HCEC 1CT (cell line): ENCODE measurements at places on chromosomes 4 and X.

DNA sequence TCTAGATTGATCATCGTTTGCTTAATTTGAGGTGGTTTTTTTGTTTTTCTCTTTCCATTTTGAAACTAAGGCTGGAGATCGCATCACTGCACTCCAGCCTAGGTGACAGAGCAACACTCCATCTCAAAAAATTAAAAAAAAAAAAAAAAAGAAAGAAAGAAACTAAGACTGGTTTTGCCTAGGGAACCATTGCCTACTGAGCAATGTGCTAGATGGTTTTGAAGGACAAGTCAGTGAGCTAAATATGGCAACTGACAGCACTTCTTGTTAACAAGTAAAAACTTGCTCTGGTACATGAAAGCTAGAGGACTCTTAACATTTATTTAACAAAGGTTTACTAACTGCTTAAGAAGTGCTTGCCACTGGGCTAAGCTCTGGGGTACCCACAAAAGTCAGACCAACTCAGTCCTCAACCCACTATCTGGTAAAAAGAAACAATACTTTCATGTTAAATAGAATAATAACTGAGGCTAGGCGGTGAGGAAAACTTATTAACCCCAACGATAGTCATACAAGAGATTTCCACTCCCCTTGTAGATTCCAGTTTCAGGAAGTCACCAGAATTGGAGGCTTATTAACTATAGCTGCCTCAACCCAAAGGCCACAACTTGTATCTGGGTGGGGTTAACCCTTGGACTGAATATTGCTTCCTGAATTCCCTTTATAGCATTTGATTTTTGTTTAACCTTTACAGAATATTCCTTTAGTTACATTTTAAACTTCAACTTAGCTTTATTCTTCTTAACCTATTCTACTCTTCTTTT, 111.6 kb downstream of the FRYL start:
- DNase-seq = no peak

GRCh38 chrX:103343105-103343504, 13.1 kb downstream of the TCEAL7 start:
- DNase-seq = peak; percentile 36

DNA sequence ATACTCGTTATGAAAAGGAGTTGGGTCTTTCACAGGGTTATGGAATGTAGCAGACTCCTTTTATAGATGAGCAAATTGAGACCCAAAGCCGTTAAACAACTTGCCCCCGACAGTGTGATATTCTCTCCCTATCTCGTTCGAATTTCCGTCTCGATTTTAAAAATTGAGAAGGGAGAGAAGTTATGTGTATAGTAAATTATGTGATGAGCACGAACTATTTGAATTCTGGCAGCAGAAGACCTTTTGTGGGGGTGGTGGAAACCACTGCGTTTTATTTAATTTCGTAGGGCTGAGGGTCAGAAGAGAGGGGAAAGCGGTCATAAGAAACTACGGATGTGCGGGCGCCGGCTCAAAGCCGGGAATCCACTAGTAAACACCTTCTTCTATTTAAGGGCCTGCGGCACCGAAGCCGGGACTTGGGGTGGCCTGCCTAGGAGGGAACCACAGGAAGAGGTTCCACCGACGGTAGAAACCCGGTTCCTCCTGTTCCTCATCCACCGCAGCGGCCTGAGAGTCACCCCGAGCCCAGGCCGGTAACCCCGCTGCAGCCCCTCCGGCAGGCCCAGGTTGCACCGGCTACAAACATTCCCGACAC, 1.5 kb upstream of the DDX3X start:
- DNase-seq = peak; percentile 49

DNA sequence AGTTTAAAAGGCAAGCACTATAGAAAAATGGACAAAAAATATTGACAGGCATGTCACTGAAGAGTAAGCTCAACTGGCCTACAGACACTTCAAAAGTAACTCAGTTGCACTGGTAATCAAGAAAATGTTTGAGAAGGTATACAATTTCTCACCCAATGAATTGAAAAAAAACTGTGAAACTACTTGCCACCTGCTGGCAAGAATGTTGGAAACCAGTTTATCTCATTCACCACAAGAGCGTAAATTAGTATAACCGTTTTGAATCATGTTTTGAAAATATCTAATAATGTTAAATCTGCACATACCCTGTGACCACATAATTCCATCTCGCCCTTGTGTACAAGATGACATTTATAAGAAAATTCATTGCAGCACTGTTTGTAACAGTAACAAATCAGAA, 31.7 kb downstream of the TXK start:
- DNase-seq = no peak

GRCh38 chr4:122151982-122152710, at the start of gene BLTP1:
BLTP1 (plus strand) TSS chr4:122152331; CDS start chr4:122170648, 18,317 bp downstream.
- peak; percentile 64 for DNase-seq

DNA sequence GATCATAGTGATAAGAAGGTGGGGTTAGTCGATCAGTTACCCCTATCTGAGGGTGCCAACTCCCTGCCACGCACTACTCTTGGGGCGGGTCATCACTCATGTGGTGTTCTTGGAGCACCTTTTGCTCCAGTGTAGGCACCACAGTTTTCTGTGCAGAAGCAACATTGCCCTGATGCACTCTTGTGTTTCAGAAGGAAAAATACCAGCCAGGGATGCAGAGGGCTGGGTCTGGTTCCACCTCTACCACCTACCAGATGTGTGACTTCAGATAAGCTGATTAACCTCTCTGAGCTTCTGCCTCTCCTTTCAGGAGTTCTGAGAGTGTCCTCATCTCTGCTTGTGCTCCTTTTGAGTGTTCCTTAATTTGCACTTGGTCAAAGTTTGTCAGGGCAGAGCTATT, 29.9 kb upstream of the PROM1 start:
- DNase-seq = no peak

DNA sequence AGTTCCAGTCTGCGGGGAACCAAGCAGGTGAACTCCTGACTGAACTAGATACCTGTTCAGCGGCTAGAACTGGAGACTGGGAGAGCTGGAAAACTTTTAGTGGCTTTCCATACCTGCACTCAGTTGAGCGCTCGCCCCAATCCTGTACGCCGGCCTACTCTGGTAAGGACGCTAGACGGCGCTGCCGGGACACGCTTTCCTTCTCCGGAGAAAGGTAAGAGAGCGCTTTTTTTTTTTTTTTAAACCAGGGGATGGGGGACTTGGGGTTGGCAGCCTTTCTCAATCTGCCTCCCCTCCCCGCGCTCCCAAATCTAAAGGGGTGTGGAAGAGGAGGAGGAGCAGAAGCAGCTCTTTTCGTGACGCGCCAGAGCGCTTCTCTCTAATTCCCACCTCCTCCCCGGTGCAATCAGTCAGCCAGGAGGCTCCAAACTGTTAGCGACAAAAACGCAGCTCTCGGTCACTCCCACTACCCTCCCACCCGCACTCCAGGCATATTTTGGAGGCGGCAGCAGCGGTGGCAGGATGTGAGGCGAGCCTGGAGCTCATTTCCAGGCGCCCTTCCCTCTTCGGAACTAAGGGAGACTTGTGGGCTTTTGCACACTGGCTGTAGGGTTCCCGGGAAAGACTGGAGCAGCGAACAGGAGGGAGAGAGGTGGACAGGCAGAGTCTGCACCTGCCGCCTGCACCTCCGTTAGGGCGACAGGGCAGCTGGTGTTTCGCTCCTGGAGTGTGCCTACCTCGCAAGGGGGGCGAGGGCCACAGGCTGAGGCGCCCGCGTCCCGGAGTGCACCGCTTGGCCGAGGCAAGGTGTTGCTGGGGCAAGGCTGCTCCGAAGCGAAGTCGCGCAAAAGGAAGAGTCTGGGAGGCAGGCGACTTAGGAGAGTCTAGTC, at the start of gene IL1RAPL2:
TSS of gene IL1RAPL2 (plus strand) at position 409 of the 890 bp plus-strand sequence.
- DNase-seq = no peak

DNA sequence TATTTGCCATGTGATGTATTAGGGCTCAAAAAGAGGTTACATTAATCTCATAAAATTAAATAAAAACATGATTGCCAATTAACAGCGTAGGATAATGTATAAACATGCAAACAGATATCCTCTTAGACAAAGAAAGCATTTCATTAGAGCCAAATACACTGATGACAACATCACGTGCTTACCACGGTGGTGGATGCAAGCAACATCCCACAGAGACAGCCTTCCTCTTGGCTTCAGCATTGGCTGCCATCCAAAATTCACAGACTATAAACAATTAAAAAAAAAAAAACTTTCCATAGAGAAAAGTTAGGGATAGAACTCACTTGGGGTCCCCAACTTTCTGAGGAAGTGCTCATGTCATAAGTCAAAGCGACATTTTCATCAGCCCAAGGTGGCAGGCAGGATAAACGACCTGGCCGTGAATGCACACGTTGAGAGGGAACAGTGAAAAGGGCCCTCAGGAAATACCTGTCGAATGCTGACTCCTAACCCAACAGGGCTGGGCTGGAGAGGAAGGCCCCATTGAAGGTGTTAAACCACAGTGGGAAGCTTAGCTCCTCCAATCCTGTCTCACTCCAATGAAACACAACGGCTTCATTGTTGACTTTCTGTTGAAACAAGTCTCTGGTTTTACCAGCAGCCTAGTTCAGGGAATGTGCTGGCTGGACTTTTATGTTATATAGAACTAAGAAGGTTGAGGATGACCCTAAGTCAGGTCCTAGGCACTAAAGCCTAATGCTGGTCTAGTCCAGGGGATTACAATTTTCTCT, 48.4 kb downstream of the IDS start:
- DNase-seq = no peak

- DNase-seq = no peak
Measured at GRCh38 chrX:72037601-72038000, 94.1 kb downstream of the RTL5 start.

GRCh38 chr4:128565565-128566186, 243.8 kb upstream of the JADE1 start:
- DNase-seq = no peak

DNA sequence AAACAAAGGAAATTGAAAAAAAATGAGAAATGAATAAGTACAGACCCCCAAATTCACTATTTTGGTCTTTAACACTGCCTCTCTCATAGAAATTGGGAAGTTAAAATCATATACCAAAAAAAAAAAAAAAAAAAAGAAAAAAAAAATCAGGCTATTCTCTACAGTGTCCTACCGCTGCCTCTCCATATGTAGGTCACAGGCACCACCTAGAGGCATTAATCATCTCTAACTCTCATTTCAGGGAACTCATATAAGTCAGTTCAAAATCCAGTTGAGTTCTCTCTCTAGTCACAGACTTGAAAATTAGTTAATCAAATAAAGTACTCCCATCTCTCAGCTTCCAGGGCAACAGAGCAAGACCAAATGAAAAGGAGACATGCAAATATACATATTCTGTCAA, 47.9 kb downstream of the COX18 start:
- DNase-seq = peak; percentile 22

- DNase-seq = peak; percentile 85
Measured at GRCh38 chr4:87390891-87391575, at the start of gene HSD17B11. HSD17B11 (minus strand) TSS chr4:87391188; CDS start chr4:87391070, 118 bp downstream.

DNA sequence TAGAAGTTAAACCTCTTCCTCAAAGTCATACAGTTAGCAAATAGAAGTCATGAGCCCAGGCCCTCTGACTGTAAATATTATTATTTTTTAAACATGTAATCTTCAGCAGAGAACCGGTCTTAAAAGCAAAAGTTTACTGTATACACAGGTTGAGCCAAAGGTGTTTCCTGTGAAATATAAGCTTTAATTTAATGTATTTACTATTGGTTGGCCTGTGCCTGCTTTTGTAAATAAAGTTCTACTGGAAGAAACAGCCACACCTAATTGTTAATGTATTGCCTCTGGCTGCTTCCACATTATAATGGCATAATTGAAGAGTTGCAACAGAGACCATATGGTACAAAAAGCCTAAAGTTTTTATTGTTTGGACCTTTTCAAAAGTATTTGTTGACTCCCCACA, 61.0 kb upstream of the PRDM8 start:
- DNase-seq = no peak

GRCh38 chr4:36267486-36268268, 13.7 kb upstream of the DTHD1 start:
- no peak for DNase-seq

DNA sequence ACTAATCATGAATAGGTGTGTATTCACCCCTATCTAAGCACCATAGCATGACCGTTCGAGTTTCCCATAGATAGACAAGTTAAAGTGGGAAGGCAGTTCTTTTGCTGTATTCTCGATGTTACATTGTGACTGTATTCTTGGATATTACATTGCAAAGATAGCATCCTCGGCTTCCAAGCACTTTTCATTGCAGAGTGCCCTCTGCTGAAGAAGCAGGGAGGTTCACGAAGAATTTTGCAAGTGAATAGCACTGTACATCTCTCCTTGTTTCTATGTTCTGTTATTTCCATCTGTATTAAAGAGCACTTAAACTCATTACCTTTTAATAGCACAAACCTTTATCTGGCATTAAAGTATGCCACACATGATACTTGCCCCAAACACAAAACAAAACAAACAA, 426.7 kb upstream of the ARX start:
- no peak for DNase-seq

DNA sequence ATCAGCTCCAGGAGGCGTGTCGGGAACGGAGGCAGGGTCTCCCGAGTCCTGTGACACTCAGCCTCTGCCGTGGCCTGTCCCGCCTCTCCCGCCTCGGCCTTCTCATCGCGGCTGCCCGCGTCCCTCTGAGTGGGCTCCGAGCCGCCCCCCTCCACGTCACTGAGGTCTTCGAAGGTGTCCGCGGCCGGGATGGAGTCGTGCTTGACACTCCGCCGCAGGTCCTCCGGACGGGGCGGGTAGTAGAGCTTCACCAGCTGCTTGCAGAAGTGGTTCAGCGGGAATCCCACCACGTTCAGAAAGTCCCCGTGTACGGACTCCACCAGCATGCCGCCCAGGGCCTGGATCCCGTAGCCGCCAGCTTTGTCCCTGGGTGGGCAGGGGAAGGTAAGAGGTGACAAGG, 25.0 kb downstream of the ASMTL start:
- no peak for DNase-seq

- no peak for DNase-seq
Measured at GRCh38 chr4:164596927-164597326, 157.0 kb upstream of the SMIM31 start.

GRCh38 chr4:182113779-182114178, 129.4 kb upstream of the TENM3 start:
- peak; percentile 8 for DNase-seq

GRCh38 chr4:70183168-70183939, 12.2 kb upstream of the ODAM start:
- DNase-seq = no peak

- DNase-seq = no peak
Measured at GRCh38 chr4:15702941-15703403, at the start of gene BST1. BST1 (plus strand) TSS chr4:15703065; CDS start chr4:15703145, 80 bp downstream.

DNA sequence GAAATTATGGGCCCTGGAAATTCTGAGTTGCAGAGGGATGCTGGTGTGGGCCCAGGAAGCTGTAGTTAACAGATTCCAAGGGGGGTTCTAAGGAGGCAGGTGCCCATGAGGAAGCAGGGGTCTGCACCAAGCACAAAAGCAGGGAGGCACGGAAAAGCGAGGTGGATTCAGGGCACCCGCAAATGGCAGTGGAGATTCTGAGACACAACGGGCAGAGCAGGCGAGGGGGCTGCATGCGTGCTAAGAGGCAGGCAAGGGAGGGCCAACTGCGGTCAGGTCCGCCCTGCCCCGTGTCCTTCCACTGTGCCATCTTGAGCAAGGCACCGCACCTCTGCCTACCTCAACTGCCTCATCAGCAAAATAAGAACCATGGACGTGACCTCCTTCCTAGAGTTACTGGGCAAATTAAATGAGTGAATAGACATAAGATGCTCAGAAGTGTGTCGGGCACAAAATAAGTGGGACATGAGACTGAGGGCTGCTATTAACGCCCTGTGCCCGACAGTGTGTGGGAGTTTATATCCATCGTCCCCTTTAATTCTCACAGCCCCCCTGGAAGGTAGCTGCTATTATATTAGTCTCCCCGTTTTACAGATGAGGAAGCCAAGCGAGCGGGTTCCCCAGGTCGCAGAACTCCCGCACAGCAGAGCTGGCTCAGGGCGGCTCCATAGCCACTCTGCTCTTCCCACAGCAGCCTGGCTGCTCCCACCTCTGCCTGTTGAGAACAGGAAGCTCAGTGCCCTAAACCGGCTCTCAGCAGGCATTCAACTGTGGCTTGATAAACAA, 67.6 kb downstream of the PPP2R2C start:
- no peak for DNase-seq
